ENCODE measurements at places on chromosomes 1 and 21. TPM values are rescaled to one million over a fixed set of nuclear protein-coding genes. Genes with fewer than 3 reads are reported as not detected.

GRCh38 chr1:23651069-23651808, 40.4 kb upstream of the RPL11 start:
- no peak for DNase-seq

DNA sequence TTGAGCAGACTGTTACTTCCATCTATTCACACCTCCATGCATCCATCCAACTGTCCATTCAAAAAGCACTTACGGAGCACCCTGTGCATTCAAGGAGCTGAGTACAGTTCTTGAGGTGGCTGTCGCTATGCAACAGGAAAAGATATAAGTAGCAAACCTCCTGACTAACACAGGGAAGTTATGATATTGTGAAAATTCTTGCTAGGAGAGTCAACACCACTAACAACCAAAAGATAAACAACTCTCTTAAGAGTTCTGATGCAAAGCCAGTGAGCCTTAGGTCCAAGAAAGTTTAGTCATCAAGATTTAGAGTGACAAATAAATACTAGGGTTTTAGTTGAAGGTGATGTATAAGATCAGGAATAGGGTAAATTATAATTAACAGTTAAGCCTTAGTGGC, 44.5 kb upstream of the TRIM45 start:
- no peak for DNase-seq

GRCh38 chr21:38993561-38993960, 187.8 kb downstream of the ETS2 start:
- no peak for DNase-seq

- DNase-seq: no peak
Observed at GRCh38 chr1:154837672-154838171, 32.4 kb downstream of the KCNN3 start.

Gene TP73
- 2.0 TPM for polyA plus RNA-seq

Gene FAF1
- polyA plus RNA-seq: 54.8 TPM

- DNase-seq: no peak
Observed at GRCh38 chr1:22662318-22662717, 9.3 kb downstream of the C1QB start.

DNA sequence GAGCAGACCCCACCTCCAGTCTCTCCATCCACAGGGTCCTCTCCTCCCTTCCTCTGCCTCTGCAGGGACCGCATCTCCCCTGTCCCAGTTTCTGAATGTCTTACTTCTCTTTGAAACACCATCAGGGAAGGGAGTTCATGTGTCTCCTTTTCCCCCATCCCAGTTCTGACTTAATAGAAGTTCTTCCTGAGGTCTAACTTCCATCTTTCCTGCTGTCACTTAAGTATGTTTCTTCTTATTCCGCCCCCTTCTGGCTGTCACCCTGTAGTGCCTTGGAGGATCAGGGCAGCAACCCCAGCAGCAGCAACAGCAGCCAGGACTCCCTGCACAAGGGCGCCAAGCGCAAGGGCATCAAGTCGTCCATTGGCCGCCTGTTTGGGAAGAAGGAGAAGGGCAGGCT, 29.3 kb downstream of the MYOG start:
- no peak for DNase-seq

Gene AGL
- 20.2 TPM for polyA plus RNA-seq

DNA sequence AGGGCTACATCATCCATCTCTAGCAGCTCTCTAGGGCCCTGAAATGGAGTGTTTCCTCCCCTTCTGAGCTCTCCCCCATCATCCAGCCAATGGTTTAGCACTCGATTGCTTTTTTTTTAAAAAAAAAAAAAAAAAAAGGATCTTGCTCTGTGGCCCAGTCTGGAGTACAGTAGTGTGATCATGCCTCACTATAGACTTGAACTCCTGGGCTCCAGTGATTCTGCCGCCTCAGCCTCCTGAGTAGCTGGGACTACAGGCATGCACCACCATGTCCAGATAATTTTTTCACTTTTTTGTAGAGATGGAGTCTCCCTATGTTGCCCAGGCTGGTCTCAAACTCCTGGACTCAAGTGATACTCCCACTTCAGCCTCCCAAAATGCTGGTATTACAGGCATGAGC, 12.1 kb upstream of the ITPKB start:
- no peak for DNase-seq

DNA sequence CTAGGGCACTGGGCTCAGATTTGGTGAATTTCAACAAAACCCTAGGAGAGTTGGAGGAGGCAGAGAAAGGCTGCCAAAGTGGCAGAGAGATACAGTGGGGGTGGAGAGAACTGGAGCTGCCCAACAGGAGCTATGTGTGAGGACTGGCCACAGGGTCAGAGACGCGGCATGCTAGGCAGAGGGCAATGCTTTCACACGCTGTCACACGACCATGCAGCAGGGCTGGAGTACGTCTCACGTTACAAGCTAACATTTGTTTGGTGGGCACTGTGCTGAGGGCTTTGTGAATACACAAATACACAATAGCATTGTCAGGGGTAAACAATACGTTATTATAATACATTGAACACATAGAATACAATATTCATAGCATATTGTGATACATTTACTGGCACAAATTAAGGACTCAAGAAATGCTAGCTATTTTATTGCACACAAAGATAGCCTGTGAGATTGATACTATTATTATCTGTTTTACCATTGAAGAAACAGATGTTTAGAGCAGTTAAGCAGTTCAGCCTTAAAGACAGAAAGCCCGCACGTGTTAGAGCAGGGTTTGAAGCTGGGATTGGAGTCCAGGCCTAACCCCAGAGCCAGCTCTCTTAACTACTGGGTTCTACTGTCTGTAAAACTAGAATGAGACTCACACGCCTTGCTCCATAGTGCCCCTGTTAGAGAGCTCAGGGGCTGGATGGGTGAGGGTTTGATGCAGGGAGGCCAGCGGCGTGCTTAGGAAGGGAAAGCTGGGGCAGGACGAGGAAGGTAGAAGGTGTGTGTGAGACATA, 4.5 kb downstream of the RAB7B start:
- DNase-seq: no peak

GRCh38 chr21:29302359-29302875, 3.7 kb downstream of the BACH1 start:
- no peak for DNase-seq

DNA sequence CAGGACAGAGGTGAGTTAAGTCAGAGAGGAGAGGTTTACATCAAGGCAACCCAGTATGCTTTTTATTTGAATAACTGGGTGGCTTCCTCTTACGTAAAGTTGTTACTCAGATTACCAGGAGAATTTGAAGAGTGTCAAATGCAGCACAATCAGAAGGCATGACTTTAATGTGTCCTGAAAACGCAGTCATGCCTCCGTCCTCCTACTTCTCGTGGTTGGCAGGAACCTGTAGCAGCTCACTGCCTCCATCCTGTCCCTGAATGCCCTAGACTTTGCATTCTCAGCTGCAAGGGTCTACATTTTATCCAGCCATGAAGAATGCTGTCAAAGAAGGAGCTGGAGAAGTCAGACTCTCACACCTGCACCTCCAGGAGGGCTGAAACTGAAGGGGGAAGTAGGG, 66.7 kb downstream of the MIS18A start:
- no peak for DNase-seq

Gene CDC7
- 25.3 TPM for polyA plus RNA-seq

Gene CC2D1B
- polyA plus RNA-seq: 25.6 TPM

- peak; percentile 16 for DNase-seq
Observed at GRCh38 chr21:36194024-36194423, 37.4 kb downstream of the DOP1B start.

DNA sequence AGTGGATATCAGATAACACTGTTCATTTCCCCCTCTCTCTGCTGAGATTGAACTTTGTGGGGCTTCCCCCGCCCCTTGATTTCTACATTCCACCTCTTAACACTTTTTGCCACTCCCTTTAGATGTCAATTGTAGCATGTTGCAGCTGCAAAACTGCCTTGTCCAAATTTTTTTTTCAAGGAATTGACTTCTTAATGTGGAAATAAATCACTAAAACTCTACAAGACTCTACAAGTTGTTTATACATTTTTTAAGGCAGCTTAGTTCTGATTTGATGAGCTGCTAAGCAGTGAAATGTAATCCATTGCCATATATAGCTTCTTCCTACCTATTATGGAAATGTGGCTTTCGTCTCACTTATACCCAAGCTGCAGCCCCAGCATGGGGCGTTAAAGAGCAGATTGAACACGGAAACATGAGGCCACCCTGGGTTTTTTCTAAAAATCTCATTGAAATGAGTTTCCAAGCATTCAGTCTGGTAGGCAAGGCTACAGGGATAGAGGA, 132.2 kb downstream of the SYT2 start:
- DNase-seq: peak; percentile 71

- no peak for DNase-seq
Observed at GRCh38 chr1:109782514-109782913, 18.8 kb upstream of the EPS8L3 start.

- DNase-seq: no peak
Observed at GRCh38 chr1:189774721-189775287, 702.9 kb downstream of the BRINP3 start.

Gene ANKRD35
- polyA plus RNA-seq: 4.3 TPM

DNA sequence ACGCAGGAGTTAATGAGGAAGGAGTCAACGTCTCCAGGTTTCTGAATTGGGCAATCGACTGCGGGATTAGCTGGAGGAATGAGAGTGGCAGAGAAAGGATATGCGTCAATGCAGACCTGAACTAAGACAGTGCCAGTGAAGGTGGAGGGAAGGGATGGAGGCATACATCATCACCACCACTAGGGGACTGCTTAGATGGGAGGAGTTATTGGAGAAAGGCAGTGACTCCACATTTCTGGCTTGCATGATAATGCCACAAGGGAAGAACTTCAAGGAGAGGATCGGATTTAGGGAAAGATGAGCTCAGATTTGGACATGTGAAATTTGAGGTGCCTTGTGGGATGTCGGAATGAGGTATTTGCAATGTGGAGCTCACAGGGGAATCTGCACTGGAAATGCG, 17.5 kb downstream of the VASH2 start:
- DNase-seq: no peak

- DNase-seq: no peak
Observed at GRCh38 chr1:179126338-179127060, 44.6 kb downstream of the TOR3A start.

GRCh38 chr1:208924928-208925327, 658.6 kb upstream of the CAMK1G start:
- no peak for DNase-seq

Gene ALX3
- polyA plus RNA-seq: not detected

DNA sequence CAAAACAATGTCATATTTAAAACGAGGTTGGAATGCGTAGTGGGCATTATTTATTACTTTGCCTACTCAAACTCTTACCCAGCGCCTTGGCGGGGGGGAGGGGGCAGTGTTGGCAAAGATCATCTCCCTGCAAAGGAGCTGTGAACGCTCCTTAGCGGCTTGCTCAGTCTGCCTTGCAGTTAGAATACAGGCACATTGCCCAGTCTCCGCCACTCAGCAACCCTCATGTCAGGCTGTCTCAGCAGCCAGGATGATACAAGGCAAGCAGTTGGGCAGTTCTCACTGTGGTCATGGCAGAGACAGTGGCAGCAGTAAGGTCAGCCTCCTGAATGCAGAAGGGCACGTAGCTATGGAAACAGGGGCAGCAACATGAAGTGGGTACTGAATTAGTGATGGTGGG, 170.4 kb upstream of the KCNK2 start:
- peak; percentile 48 for DNase-seq

Gene UTP11
- polyA plus RNA-seq: 37.0 TPM

- no peak for DNase-seq
Observed at GRCh38 chr1:116983678-116984077, 17.9 kb upstream of the CD101 start.

- DNase-seq: peak; percentile 51
Observed at GRCh38 chr1:205430696-205431305, 8.9 kb upstream of the LEMD1 start.

- no peak for DNase-seq
Observed at GRCh38 chr1:85756864-85757263, 48.6 kb upstream of the ZNHIT6 start.

Gene TMIGD3
- 0.41 TPM for polyA plus RNA-seq

DNA sequence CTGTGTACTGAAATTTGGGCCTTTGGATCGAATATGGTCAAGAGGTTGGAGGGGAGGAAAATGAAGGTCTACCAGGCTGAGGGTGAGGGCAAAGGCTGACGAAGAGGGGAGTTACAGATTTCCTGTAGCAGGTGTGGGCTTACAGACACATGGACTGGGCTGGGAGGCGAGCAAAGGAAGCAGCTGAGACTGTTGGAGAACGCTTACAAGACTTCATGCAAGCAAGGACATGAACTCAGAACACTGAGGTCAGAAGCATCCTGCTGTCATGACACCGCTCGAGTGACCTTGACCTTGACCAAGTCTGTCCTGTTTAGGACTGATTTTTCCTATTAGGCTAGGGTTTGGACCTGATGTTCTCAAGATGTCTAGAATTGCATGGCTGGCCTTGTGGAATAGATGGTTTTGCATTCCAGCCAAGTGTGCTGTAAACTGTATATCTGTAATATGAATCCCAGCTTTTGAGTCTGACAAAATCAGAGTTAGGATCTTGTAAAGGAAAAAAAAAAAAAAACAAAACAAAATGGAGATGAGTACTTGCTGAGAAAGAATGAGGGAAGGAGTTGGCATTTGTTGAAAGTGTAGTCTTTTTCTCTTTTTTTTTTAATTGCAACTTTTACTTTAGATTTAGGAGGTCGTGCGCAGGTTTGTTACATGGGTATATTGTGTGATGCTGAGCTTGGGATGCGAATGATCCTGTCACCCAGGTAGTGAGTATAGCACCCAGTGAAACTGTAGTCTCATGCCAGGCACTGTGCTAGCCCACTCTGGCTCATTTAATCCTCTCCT, 5.8 kb downstream of the ELF3 start:
- DNase-seq: no peak

DNA sequence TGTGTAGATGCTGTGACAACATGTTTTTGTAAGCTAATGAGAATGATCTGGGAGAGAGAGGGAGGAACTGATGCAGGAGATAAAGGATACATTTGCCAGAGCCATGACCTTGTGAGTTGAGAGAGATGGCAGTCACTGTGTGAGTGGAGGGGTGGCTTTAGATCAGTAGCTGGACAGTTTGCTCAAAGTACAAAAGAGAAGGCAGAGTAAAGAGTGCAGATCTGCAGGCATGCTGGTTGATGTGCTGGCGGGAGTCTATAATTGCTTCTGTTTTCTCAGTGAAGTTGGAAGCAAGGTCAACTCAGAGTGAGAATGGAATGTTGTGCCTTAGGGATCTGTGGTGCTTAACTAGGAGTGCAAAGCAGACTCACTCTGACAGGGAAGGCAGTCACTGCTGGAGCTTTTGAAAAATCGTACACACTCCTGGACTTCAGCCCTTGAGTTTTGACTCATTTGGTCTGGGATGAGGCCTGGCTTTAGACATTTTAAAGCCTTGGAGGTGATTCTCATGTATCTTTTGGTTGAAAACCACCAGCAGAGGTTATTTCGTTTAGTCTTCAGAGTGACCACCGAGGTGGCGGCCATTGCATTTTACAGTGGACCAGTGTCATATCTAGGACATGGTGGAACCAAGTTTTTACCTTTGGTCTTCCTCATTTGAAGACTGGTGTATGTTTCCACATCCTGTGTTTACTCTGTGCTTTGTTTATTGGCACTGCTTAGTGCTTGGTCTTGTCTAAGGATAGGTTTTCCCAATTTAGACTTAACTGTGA, 49.6 kb downstream of the MTR start:
- DNase-seq: no peak

Gene TCEANC2
- 10.1 TPM for polyA plus RNA-seq

Gene HSPA6
- polyA plus RNA-seq: 0.60 TPM
